Activated CD8-positive, alpha-beta memory T cell treated with anti-CD3 and anti-CD28 coated beads for 36 hours (primary cell): ENCODE measurements at places on chromosomes 6 and 20. TPM values are rescaled to one million over a fixed set of nuclear protein-coding genes. Genes with fewer than 3 reads are reported as not detected.

The MCCD1 gene
- total RNA-seq: not detected

The DEFB124 gene
- total RNA-seq: not detected

The TNFRSF6B gene
- total RNA-seq: not detected

The SLC2A10 gene
- total RNA-seq: not detected

The SLC52A3 gene
- not detected for total RNA-seq

The SPATA2 gene
- total RNA-seq: 13.6 TPM

The PDE10A gene
- total RNA-seq: not detected

The NUP43 gene
- total RNA-seq: 89.3 TPM

The GGTLC1 gene
- total RNA-seq: not detected

The PRL gene
- total RNA-seq: not detected

The PSORS1C1 gene
- total RNA-seq: not detected

The HLA-DQA2 gene
- 0.48 TPM for total RNA-seq

The RBPJL gene
- not detected for total RNA-seq

The HAO1 gene
- total RNA-seq: not detected

The ULBP3 gene
- total RNA-seq: 0.78 TPM

The PLAGL2 gene
- 115 TPM for total RNA-seq

The LATS1 gene
- total RNA-seq: 26.1 TPM
